ENCODE measurements at places on chromosomes 3 and 15.

GRCh38 chr3:149813367-149814281 is 609 bp downstream of the RNF13 start:
- no peak for DNase-seq

- no peak for DNase-seq
Observed at GRCh38 chr3:111610189-111610588, 15.0 kb upstream of the ZBED2 start.

GRCh38 chr3:129211345-129211744 is 27.6 kb upstream of the CNBP start:
- DNase-seq: no peak

- peak; percentile 12 for DNase-seq
Observed at GRCh38 chr3:8441969-8442559, 59.6 kb upstream of the LMCD1 start.

DNA sequence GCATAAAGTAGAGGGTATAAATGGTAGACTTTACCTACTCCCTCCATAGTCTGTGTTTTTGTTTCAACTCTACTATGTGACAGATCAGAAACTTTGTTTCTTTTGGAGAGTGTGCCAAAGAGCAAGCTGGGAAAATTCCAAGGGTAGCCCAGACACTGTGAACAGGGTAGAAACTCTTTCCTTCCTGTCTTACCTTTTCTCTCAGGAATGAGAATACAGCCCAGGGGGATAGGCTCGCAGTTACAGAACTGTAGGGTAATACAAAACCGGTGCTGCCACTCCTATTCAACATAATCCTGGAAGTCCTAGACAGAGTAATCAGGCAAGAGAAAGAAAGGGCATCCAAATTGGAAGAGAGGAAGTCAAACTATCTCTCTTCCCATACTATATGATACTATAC is 256.3 kb downstream of the CPNE4 start:
- no peak for DNase-seq

DNA sequence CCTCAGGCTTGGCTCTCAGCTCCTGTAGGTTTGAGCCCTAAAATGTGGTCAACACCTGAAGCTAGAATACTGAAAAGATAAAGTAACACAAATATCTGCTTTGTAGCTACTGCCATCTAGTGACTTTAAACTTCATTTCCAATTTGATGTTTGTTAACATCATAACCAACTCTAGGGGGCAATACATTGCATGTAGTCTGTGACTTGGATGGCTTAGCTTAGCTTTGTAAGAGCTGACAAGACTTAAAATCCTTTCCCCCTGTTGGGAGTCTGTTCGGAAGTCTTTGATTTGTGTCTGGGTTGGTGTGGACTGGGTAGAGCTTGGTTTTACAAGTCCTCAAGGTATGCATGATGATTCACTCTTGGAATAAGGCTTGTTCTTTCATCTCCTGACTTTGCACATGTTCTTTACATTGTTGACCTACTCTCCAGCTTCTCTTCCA is 51.7 kb downstream of the SCN11A start:
- DNase-seq: peak; percentile 57

DNA sequence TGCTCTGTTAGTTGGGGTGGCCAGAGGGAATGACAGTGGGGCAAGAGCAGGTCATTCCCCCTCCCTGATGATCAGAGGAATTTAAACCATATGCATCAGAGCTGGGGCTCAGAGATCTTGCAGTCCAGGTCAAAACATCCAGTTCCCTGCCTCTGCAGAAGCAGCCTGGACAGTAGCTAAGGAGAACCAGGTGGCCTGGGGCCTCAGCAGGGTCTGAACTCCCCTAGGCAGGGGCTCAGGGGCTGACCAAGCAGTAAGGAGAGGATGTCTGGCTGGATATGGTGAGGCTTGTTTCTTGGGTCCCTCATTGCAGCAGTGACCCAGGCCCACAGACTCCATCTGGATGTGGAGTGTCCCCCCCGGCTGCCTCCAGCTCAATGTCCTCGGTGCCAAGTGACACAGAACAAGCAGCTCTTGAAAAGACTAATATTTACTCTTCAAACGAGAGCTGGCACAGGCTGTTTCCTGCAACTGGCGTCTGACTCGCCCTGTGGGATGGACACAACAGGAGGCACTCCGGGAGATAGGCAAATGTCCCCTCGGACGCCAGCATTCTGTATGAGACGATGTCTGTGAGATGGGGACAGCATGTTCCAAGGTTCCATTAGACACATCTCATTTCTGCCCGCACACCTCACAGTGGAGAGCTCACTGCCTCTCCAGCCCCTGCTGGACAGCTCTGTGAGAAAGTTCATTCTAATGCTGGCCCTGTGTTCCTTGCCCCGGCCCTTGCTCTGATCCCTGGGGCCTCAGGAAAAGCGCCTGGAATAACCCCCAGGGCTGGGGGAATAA is 37.1 kb downstream of the SEC22C start:
- no peak for DNase-seq

DNA sequence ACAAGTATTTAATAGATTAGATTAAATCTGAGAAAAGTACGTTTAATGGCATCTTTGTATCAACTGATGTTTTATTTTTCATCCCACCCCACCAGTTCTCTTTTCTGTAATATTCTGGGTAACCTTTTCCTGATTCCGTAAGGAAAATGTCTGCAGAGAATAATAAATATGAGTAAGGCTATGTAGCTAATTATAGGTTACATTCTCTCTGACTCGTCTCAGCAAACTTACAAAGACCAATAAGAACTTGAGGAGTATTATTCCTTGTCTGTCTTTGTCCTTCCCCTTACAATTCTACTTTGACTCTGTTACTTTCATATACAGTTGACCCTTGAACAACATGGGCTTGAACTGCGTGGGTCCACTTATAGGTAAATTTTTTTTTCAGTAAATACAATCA is 12.1 kb downstream of the SNAP23 start:
- no peak for DNase-seq

DNA sequence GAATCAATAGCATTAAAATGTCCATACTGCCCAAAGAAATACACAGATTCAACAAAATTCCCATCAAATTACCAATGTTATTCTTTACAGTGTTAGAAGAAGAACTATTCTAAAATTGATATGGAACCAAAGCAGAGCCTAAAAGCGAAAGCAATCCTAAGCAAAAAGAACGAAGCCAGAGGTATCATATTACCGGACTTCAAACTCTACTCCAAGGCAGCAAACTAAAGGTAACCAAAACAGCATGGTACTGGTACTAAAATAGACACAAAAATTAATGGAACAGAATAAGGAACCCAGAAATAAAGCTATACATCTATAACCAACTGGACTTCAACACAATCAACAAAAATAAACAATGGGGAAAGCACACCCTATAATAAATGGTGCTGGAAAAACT is 167.5 kb downstream of the ADAMTS9 start:
- no peak for DNase-seq

- no peak for DNase-seq
Observed at GRCh38 chr3:27022096-27022761, 347.0 kb downstream of the NEK10 start.
